ENCODE measurements at places on chromosomes 13 and 19.

DNA sequence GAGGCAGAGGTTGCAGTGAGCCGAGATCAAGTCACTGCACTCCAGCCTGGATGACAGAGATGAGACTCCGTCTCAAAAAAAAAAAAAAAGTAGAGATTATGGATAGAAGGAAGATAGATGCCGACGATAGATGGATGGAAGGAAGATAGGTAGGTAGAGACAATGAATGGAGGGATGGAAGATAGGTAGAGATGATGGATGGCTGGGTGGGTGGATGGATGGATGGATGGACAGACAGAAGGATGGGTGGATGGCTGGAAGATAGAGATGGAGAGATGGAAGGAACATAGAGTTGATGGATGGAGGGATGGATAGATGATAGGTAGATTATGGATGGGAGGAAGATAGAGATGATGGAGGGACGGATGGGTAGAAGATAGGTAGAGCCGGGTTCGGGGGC lies 18.5 kb upstream of the USE1 start:
- DNase-seq = no peak

- no peak for DNase-seq
Observed at GRCh38 chr19:3423183-3423829, 56.9 kb downstream of the NFIC start.

DNA sequence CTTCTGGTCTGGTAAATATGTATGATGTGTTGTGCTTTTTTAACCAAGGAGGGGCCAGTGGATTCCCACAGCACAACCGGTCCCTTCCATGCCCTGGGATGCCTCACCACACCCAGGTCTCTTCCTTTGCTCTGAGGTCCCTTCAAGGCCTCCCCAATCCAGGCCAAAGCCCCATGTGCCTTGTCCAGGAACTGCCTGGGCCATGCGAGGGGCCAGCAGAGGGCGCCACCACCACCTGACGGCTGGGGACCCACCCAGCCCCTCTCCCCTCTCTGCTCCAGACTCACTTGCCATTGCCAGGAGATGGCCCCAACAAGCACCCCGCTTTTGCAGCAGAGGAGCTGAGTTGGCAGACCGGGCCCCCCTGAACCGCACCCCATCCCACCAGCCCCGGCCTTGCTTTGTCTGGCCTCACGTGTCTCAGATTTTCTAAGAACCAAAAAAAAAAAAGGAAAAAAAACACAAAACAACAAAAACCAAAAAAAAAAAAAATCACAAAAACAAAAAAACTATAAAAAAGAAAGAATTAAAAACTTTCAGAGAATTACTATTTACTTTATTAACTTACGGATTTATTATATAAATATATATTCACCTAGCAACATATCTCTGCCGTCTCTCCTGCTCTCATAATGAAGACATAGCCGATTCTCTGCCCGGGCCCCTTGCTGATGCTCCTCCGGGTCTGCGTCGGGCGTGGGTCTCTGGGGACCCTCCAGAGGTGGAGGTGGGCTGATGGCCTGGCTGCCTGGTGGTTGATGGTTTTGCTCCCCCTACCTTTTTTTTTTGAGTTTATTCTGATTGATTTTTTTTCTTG lies 14.4 kb downstream of the CAPN12 start:
- peak; percentile 76 for DNase-seq

GRCh38 chr13:23144431-23144830 lies 36.3 kb upstream of the SGCG start:
- DNase-seq = no peak

- DNase-seq = no peak
Observed at GRCh38 chr13:26469602-26470001, 87.9 kb upstream of the WASF3 start.

- no peak for DNase-seq
Observed at GRCh38 chr13:40536443-40537113, 129.9 kb downstream of the FOXO1 start.

GRCh38 chr13:108755083-108755482 lies 125.7 kb downstream of the MYO16 start:
- no peak for DNase-seq

- no peak for DNase-seq
Observed at GRCh38 chr13:105952973-105953290, 582.5 kb downstream of the EFNB2 start.

Measured in activated CD4-positive, alpha-beta T cell treated with anti-CD3 and anti-CD28 coated beads, Interleukin-2, amount 50 U/mL, for 4 hours (primary cell).